Body of pancreas (tissue), 4 donors: ENCODE measurements at places on chromosomes 11 and 22. TPM values are rescaled to one million over a fixed set of nuclear protein-coding genes. Genes with fewer than 3 reads are reported as not detected.

MS4A12 gene
- not detected for total RNA-seq

DNA sequence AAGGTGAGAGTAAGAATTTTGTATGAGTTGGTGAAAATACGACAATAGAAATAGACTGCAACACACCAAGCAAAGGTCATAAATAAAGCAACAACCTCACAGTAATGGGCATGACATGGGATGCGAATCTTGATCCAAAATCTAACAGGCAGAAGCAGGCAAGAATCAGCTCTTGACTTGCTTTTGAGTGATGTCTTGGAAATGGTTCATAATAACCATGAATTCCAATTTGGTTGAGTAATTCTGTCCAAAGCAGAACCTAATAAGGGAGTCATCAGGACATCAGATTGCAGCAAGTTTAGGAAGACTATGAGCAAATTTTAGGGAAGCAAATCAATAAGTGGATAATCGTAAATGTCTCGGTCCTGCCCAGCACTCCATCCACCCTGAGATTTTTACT, 224.0 kb upstream of the ISX start:
- no peak overlapping the region for H3K4me3 ChIP-seq
- H3K27me3 ChIP-seq = no peaks in the 10 kb centered on the region
- H3K4me1 ChIP-seq = no peaks in the 10 kb centered on the region
- no peak for DNase-seq
- no peaks in the 10 kb centered on the region for H3K36me3 ChIP-seq

DNA sequence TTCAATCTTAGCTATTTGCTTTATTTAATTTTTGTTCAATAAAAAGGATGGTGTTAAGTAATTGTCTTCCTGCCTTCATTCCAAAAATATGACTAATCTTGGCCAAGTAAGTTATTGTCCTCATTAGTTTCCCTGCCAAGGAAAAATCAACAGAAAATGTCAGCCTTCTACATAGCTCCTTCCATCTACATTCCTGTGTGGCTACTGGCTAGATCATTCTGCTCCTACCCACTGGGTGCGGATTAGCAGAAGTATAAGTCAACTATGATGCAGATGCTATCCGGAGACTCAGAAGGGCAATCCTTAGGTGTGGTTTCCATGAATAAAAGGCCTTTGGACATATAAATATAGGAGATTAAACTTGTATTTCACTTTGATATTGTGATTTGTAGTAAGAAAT, 154.4 kb downstream of the SBF2 start:
- no peaks in the 10 kb centered on the region for H3K4me1 ChIP-seq
- H3K27ac ChIP-seq = no peak overlapping the region
- H3K4me3 ChIP-seq = no peak overlapping the region
- no peaks in the 10 kb centered on the region for H3K27me3 ChIP-seq
- H3K36me3 ChIP-seq = no peaks in the 10 kb centered on the region

DNA sequence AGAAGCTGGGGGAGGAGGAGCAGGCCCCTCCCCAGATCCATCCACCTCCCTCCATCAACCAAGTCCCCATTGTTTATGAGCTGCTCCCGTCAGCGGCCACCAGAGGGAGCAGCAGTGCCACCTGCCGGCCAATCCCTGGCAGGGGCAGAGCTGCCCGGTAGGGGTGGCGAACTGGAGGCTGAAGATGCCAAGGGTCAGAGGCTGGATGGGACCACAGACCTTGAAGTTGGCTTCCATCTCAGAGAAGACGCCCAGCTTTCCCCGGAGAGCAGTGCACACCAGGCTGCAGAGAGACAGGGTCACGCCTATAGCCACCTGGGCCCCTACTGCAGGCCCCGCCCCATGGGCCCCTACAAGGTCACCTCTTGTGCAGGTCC, 3.6 kb downstream of the FIBP start:
- peak; percentile 82 for DNase-seq
- H3K27me3 ChIP-seq = no peaks in the 10 kb centered on the region
- H3K4me1 ChIP-seq = peaks cover 27% of the 10 kb centered on the region
- H3K36me3 ChIP-seq = no peaks in the 10 kb centered on the region

DNA sequence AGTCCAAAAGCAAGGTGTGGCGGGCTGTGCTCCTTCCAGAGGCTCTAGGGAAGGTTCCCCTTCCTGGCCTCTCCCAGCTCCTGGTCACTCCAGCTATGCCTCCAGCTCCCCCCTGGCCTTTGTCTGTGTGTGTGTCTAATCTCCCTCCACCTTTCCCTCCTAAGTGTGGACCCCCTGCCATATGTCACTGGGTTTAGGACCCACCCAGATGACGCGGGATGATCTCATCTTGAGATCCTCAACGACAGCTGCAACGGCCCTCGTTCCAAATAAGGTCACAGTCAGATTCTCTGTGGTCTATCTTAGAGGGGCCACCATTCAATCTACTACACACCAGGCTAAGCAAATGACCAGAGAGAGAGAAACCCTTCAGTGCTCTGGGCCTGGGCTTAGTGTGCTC, 107.9 kb downstream of the ARHGAP8 start:
- no peak for DNase-seq
- no peak overlapping the region for H3K4me3 ChIP-seq
- no peaks in the 10 kb centered on the region for H3K27me3 ChIP-seq
- H3K36me3 ChIP-seq = no peaks in the 10 kb centered on the region

LPXN gene
- total RNA-seq = 6.3 TPM

GRCh38 chr11:103349595-103349994, 240.4 kb downstream of the DYNC2H1 start:
- no peak overlapping the region for H3K4me3 ChIP-seq
- no peak overlapping the region for H3K27ac ChIP-seq
- no peak for DNase-seq
- no peaks in the 10 kb centered on the region for H3K36me3 ChIP-seq
- H3K4me1 ChIP-seq = no peaks in the 10 kb centered on the region

YPEL1 gene
- total RNA-seq = 4.4 TPM

TRIM29 gene
- total RNA-seq = 0.26 TPM

PTH gene
- total RNA-seq = not detected

GRCh38 chr11:95076416-95076815, 9.7 kb downstream of the SRSF8 start:
- peak overlapping the region; percentile 47 for H3K27ac ChIP-seq

MCAM gene
- total RNA-seq = 75.0 TPM

OR51E1 gene
- not detected for total RNA-seq

DNA sequence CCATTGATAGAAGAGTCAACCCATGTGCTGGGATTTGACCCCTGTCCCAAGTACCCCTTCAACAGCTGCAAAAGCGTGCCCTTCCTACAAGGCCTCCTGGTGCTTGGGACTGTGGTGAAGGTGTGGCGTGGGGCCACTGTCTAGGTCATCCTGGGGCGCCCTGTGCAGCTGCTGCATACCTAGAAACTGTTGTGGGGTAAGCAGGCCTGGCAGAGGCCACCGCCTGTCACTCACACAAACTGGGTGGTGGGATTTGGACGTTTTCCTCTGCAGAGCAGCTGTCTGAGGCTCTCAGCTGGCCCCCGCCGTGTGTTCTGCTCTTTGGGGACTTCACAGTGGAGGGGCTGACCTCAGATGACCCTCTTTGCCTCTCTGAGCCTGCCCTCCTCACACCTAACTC, 69.7 kb downstream of the SCN3B start:
- no peak overlapping the region for H3K4me3 ChIP-seq
- no peaks in the 10 kb centered on the region for H3K36me3 ChIP-seq
- H3K4me1 ChIP-seq = peaks cover 45% of the 10 kb centered on the region
- H3K27me3 ChIP-seq = no peaks in the 10 kb centered on the region
- no peak for DNase-seq

DNA sequence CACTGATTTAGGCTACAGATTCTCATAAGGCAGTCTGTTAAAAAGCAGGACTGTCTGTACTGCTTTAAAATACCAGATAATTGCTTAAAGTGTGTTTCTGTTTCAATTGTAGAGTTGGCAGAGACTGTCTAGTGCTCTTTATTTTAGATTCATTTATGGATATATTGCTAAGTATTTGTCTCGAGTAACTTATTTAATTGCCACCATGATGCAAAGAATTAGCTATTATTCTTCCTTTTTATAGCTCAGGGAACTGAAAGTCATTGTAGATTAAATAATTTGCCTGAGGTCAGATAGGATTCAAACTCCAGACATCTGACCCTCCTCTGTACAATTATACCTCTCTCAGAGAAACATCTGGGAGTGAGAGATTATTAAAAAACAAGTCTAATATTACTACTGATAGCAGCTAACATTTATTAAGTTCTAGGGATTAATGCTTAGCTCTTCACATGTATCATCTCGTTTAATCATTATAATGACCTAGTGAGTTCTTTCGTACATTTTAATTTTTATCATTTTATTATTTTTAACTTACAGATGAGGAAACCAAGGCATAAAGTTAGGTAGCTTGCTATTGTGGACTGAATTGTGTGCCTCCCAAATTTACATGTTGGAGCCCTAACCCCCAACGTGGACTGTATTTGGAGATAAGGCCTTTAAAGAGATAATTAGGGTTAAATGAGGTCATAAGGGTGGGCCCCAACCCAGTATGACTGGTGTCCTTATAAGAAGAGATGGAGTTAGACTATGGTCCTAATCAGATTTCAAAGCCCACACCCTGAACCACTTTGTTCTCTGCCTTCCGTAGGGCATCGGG, 19.7 kb upstream of the RAG2 start:
- H3K27ac ChIP-seq = no peak overlapping the region
- H3K4me1 ChIP-seq = peaks cover 7% of the 10 kb centered on the region
- no peak for DNase-seq
- H3K27me3 ChIP-seq = no peaks in the 10 kb centered on the region
